MG63 (cell line): ENCODE measurements at places on chromosomes 6 and 20. TPM values are rescaled to one million over a fixed set of nuclear protein-coding genes. Genes with fewer than 3 reads are reported as not detected.
A peak's percentile ranks its signal among the peaks of the same experiment; 100 is the strongest.

DNA sequence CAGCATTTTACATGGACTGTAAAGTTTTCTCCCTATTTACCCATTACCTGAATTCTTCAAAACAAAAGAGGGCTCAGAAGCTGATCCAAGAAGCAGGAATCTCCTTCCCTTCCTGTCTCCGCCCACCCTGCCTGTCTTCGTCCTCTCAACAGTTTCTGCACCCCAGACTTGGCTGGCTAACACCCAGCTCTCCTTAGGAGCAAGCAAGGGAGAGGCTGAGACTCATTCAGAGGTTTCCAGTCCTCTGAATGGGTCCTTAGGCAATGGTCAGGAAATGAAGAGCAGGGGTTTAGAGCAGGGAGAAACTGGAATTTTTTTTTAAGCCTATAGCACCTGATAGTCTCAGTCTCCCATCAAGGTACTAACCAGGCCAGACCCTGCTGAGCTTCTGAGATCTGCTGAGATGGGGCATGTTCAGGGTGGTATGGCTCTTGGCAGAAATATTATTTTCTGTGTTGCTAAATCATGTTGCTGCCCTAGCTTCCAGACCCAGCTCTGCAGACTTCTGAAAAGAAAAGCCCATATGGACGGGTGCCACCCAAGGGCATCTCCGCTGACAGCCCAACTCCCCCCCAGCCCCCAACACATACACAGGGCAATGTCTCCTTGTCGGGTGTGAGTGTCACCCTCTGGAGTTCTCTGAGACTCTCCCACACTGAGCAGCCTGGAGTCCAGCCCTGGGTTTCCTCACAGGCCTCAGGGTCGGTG is 74.6 kb upstream of the CD93 start:
- no peak for DNase-seq

DNA sequence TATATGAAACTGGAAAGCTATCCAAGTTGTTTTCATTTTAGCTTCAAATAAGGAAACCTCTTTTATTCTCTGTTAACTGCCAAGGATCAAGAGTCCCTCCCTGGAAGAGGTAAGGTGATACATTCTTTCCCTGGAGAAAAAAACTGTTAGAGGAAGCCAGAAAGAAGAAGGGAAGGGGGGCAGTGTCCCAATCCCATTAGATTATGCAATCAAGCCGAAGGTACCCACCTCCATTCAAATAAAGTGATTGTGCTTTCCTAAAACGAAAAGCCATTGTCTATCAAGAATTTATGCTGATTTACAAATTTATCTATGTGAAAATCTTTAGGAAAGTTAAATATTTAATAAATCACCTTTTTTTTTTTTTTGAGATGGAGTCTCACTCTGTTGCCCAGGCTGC is 9.5 kb upstream of the UQCC1 start:
- DNase-seq: no peak

- DNase-seq: no peak
Measured at GRCh38 chr6:106540907-106541306, 88.4 kb downstream of the RTN4IP1 start.

DNA sequence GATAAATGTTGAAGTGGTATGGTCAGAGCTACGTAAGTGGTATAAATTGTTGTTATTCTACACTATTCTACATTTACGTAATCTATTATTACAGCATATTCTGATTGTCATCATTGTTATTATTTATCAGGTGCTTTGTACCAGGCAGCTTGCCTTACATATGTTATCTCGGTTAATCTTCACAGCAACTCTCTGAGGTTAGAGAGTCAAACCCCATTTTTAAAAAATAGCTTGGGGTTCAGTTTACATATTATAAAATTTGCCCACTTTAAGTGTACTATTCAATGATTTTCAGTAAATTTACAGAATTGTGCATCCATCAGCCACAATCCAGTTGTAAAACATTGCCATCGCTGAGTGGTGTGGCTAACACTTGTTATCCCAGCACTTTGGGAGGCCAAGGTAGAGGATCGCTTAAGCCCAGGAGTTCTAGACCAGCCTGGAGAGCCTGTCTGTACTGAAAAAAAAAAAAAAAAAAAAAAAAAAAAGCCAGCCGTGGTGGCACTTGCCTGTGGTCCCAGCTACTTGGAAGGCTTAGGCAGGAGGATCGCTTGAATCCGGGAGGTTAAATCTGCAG is 35.5 kb downstream of the PPP1R16B start:
- DNase-seq: no peak

GRCh38 chr20:48463096-48463720 is 364.6 kb downstream of the PREX1 start:
- DNase-seq: peak; percentile 73

DNA sequence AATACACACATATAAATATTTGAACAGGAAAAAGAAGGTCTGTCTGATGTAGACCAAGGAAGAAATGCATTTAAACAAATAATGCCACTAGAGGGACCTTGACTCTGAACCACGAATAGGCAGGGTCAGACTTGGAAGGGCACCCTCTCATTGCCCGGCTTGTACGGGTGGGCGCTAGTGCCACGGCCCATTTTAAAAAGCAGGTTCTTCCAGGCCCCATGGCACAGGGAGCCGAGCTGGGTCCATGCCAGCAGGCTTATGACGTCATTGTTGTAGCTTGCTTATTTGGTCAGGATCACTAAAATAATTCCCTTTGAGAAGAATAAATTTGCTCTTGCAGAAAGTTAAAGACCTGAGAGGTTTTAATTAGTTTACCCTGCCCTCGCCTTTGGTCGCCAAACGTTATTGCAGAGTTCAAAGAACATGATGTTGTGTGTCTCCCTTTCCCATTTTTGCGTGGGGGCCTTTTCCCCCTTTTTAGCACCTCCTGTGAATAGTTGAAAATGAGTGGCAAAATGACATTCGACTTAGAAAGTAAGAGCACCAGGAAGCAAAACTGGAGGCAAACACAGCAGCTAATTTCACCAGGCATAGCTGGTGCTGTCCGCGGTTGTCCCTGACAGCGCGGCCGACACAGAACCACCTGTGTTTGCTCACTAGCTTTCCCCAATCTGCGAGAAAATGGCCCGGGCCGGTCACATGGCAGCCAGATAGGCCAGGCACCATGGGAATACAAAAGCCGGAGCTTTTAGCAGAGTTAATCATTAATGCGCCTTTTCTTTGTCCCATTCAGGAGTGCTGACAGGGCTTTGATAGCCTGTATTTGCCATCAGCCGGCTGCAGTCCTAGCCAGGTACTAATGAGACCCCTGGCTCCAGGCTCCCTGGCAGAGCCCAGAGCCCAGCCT is 93.8 kb downstream of the FOXA2 start:
- DNase-seq: peak; percentile 4

GRCh38 chr6:20680697-20681165 is 146.5 kb downstream of the CDKAL1 start:
- DNase-seq: no peak

GRCh38 chr6:135869857-135870256 is 18.4 kb downstream of the PDE7B start:
- DNase-seq: no peak

GRCh38 chr20:4555188-4555890 is 166.4 kb upstream of the PRND start:
- DNase-seq: peak; percentile 21

DNA sequence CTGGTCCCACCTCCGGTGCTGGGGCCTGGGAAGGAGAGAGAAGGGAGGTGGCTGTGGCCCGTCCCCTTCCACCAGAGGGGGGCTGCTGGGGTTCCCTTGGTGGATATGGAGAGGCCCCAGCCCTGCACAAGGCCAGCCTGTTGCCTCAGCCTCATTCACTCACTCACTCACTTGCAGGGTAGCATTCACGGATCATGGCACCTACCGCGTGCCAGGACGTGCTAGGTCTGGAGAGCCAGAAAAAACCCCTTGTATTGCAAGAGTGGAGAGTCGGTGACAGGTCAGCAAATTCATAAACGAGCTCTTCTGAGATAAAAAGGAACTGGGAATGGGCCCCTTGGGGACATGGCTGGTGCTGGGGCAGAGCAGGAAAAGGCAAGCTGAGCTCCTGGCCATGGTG is 6.4 kb upstream of the ZBTB46 start:
- DNase-seq: no peak

- DNase-seq: no peak
Measured at GRCh38 chr6:11065436-11066202, 21.5 kb upstream of the ELOVL2 start.

DNA sequence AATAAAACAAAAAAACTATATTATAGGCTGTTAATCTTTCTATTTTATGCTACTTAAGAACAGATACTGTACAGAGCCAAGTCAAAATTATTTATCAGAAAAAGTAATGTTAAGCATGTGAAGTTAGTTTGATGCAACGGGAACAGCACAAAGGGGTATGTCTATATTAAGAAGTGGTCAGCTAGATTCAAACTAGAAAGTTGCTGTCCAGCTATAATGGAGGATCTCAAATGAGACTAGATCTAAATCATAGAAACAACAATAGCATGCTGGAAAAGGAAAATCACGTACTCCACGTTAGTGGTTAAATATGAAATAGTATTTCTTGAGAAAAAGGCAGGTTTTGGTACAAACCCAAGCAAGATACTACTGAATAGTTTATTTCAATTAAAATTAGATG is 1124.0 kb downstream of the GRIK2 start:
- DNase-seq: no peak

- DNase-seq: no peak
Measured at GRCh38 chr20:19129976-19130612, 82.3 kb upstream of the SLC24A3 start.

The TCF21 gene
- 20.4 and 33.2 TPM in 2 replicates for total RNA-seq

The HLA-DMA gene
- 16.8 and 18.9 TPM in 2 replicates for total RNA-seq

The TRIM15 gene
- not detected in 2 replicates for total RNA-seq

The FAM83B gene
- not detected in 2 replicates for total RNA-seq

The FBXO30 gene
- total RNA-seq: 4.1 and 6.2 TPM in 2 replicates

The MCM9 gene
- 3.0 and 7.9 TPM in 2 replicates for total RNA-seq

The CLIC1 gene
- total RNA-seq: 571 and 764 TPM in 2 replicates
